ENCODE measurements at places on chromosomes 5 and 9.

DNA sequence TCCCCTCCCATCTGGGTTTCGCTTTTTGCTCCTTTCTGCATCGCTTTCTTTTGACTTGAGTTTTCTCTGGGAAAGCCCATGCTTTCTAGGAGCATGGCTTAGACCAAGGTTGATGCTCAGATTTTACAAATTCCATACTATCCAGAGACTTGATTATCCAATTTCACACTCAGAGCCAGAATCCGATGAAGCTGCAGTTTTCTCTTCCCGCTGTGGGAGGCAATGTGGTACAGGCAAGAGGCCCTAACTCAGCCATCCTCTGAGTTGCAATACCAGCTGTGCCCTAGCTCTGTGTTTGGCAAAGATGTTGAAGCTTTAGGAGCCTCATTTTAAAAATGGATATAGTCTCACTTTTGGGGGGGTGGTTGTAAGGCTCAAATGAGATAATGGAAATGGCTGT lies 85.1 kb downstream of the BRINP1 start:
- DNase-seq = no peak

DNA sequence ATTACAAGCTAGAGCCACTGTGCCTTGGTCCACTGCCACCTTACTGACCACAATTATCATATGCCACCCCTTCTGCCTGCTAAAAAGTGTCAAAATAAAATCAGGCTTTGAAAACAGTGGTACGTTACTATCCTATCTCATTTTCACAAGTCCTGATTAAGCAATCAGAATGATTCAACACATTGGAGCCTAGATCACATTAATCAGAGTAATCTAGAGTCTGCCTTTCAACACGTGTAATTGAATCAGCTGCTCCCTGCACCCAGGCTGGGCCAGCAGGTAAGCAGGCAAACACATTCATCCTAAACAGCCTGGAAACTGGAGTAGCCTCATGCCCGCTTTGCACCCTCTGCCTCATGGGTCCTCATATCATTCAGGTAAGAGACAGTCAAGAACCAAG lies 186.2 kb downstream of the DCP2 start:
- DNase-seq = no peak

DNA sequence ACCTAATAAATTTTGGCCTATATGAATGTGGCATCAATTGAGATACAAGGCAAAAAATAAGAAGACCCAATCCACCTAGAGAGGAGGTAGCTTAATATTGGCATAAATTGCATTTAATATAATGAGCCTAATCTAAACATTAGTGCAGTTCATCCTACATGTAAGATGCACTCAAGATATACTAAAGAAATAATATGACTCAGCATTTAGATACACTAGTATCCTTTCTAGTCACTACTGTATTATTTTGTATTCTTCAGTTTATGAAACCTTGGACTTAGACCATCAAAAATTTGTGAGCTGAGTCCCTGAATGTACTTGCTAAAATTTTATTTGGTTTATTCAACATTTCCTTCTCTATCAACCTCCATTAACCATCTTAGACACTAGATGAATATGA lies 104.7 kb downstream of the RAB3C start:
- DNase-seq = no peak

DNA sequence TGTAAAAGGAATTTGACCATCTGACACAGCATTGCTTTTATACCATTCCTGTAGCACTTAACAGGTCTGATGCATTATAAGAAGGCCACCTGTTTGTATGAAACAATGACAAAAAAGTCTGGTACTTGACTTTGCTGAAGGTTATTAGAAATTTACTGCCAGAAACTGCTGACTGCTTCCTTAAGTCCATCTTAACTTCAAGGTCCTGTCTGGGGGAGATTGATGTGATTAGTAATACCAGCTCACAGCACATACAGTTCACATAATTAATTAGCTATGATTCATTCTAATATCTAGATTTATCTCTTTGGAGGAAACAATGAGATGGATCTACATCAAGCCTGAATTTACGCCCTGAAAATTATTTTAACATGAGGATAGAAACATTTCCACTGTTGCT lies 49.6 kb upstream of the TEK start:
- no peak for DNase-seq

DNA sequence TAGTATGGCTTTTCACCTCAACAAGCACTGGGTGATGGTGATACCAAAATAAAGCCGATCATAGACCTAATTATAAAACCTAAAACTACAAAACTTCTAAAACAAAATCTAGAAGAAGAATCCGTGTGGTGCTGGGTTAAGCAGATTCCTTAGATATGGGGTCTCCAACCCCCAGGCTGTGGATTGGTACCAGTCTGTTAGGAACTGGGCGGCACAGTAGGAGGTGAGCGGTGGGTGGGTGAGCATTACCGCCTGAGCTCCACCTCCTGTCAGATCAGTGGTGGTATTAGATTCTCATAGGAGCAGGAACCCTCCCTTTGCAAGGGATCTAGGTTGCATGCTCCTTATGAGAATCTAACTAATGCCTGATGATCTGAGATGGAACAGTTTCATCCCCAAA lies 33.2 kb downstream of the MRPS27 start:
- no peak for DNase-seq

GRCh38 chr9:120360046-120360445 lies 219.9 kb downstream of the CDK5RAP2 start:
- no peak for DNase-seq

GRCh38 chr5:75265731-75266130 lies 29.1 kb upstream of the ANKRD31 start:
- DNase-seq = no peak

- DNase-seq = no peak
These were observed 11.2 kb upstream of the RIC1 start for GRCh38 chr9:5617749-5618148.

Data from NCI-H187 treated with DMSO at 0.1 percent for 48 hours (cell line).